Stimulated activated naive CD4-positive, alpha-beta T cell (primary cell): ENCODE measurements at places on chromosomes 1 and 21.

- DNase-seq, result no peak
These were observed 9.5 kb downstream of the PALMD start for GRCh38 chr1:99655376-99655775.

DNA sequence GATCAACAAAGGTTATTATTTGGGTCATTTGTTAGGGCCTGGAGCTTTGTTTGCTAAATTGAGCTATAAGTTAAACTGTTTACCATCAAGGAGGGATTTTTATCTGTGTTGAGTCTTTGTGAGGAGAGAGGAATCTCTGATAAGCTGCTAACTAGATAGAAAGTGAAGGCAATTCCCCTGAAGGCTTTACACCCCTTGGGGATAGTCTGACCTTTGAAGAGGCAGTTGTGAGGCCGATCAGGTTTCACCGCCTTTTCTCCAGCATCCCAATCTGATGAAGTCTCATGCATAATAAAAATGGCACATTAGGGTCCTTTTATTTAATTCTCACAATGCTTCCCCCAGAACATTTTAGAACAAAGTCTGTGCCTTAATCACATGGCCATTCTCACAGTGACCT lies 21.8 kb downstream of the C1orf21 start:
- no peak for DNase-seq

GRCh38 chr1:47207803-47208373 lies 18.1 kb upstream of the PDZK1IP1 start:
- DNase-seq, result no peak

DNA sequence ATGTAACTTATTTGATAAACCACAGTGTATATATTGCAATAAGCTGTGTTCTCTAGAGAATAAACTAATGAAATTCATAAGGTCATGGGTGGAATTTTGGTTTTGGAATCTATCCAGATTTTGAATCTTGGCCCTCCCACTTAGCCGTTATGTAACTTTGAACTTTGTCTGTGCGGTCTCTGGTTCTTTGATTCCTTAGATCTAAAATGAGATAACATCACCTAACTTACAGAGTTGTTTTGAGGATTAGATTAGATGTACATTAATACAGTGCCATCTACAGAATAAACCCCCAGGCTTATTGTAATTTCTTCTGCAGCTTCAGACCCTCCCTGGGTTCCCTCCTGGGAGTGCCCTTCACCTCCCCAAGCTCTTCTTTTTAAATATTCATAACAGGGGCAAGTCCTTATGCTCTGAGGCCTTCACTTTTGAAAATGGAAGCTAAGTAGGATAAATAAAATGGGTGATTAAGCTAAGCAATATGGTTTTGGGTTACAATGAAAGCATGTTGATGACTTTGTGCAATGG lies 124.3 kb downstream of the ATG4C start:
- DNase-seq, result peak; percentile 19

DNA sequence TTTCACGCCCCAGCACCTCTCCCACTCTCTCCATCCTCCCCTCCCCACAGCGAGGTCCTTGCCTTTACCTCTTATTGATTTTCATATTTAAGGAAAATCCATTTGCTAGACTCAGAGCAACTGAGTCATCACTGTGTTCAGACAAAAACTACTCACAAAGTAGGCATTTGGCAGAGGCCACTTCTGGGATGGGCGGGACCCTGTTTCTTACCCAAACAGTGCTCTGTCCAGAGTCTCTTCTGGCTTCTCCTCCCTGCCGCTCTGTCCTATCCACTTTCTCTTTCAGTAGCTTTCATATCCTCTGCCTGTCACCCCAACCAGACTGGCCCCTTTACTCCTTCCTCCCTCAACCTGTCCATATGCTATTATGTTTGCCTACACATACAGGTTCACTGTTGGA lies 2.4 kb upstream of the NAV1 start:
- DNase-seq, result no peak

DNA sequence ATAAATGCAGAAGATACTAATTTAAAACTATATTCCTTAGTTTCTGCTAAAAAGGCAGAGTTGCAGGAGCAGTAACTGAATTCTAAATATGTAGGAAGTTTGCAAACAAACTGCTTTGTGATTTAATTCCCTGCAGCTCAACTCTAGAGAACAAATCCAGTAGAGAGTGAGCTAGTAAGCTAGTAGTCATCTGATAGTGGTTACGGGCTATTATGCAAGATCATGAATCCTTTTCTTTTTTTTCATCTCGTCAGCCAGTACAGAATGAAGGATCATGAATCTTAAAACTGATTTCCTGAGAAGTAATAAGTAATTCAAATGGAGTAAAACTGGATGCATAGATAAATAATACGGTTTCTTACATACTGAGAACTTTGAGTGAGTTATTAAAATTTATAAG lies 3.3 kb downstream of the DPH5 start:
- DNase-seq, result no peak

- DNase-seq, result peak; percentile 6
These were observed 1.3 kb downstream of the ARL8A start for GRCh38 chr1:202143011-202143767.

- no peak for DNase-seq
These were observed 38.8 kb upstream of the ADORA3 start for GRCh38 chr1:111542187-111542586.

GRCh38 chr1:219174460-219175211 lies 958 bp downstream of the LYPLAL1 start:
- DNase-seq, result peak; percentile 6

DNA sequence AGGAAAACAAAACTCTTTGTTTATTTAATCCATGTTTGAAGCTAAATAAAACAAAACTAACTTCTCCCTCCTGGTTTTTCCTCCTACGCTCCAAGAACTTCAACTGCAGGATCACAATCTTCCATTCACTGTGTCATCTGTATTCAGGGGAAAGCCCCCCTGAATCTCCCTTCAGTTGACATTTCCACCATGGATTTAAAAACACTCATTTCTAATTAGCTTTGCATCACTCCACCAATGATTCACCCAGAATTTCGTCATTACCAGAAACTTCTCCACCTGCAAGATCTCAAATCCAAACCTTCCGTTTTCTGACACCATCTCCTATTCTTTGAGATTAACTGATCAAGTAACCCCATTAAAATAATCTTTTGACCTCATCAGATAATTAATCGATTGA lies 10.9 kb upstream of the RGS5 start:
- DNase-seq, result no peak

DNA sequence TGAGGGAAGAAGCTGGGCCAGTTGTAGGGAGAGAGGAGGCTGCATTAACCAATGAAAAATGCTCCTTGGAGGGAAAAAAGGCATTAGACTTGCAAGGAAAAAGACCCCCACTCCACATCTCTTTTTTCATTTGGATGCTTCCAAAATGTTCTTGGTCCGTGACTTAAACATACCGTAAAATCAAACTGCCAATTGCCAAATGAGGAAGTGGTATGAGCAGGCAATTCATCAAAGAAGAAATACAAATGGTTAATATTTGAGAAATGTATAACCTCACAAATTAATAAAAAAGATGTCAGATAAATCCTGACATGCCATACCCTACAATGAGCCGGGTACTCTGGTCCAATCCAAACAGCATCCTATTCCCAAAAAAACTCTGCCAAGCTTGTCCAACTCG lies 30.6 kb downstream of the KANK4 start:
- DNase-seq, result no peak

GRCh38 chr1:156119503-156120209 lies 5.1 kb downstream of the LMNA start:
- DNase-seq, result no peak

GRCh38 chr1:158180741-158181576 lies at the start of gene CD1D:
Gene CD1D (plus strand): TSS chr1:158180895. CDS start chr1:158181102, 207 bp downstream.
- DNase-seq, result no peak

DNA sequence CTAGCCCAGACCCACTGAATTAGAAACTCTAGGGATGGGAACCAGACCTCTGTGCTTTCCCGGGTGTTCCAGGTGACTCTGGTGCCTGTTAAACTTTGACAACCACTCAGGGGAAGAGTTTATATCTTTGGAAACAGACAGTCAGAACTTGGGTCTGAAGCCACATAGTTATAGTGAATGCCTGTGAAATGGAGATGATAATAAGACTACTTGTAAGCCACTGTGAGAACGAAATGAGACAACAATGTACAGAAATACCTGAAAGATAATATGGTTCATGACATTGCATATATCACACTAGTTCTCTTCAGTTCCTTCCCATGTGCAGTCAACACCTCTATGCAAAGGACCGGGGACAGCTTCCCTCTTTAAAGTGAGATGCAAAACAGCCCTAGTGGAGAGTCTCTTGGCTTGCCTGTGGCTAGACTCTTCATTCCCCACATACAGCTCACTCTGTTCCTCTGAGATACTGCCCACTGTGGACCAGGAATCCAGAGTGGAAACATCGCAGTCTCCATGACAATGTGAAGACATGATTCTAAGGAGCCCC lies 287.5 kb downstream of the ASTN1 start:
- no peak for DNase-seq

DNA sequence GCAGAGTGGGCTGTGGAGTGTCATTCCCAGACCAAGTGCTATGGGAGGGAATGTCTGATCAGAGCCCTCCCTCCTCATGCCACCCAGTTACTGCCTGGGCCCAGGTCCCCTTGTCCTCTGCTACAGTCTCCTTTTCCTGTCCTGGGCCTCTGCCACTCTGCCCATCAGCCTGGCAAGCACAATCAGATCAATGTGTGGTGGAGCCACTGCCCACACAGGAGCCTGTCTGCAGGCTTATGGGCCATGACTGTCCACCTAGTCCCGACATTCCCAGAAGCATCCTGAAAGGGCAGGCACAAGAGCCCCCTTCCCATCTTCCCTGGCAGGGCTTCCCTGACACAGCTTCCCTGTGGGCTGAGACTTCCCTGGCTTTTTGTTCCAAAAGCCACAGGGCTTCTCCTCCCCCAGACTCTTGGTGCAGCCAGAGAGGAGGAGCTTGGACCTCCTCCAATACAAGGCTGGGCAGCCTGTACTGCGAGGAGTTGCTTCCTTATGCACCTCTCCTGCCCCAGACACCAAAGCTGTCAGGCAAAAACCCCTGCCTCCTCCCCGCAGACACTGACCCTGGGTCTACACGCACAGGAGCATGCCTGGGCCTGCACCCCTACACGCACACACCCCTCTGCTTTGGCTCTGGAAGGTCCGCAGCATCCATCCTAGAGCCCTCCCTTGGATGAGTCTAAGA lies 29.2 kb upstream of the CNTN2 start:
- DNase-seq, result no peak

DNA sequence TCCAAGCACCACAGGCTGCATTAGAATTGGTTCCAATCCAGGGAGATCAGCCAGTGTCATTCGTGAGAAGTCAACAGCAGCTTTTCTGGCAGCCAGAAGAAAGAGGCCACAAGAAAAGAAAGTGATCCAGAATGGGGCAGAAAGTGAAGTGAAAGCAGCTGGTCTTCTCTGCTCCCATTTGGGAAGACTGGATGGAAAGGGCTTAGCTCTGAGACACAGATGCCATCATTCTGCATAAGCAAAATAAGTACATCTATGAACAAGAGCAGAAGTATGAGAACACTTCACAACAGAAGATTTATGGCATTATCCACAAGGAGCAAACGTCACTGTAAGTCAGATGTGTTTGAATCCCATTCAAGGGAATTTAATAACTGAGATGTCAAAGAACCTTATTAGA lies 326.5 kb upstream of the ESRRG start:
- no peak for DNase-seq

DNA sequence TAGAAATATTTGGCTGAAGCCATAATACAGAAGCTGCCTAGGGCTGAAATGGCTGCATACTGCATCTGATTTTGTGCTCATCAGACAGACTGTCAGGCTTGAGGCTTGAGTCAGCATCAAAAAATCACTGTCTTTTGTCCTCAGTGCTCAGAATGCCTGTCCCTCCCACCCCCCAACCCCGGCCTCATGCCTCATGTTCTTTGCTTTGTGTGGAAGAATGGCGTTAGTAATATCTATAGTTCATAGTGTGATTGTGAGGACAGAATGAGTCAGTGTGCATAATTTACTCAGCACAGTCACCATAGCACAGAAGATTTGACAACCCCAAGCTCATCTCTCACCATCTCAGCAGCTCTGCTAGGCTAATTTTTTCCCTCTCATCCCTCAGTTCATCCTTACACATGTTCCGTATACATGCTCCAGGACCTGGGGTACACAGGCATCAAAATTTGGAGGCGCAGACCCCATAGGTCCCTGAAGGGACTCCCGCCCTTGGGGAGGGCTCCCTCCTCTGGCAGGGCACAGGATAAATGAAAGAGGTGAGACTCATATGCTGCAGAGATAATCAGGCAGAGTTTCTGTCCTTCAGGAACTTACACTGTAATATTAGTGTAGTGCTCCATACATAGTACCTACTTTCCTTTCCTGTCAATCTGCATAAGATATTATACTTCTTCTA lies 159.1 kb upstream of the C8B start:
- DNase-seq, result no peak

- no peak for DNase-seq
These were observed 2.8 kb upstream of the HPCA start for GRCh38 chr1:32883338-32884031.

GRCh38 chr1:31878058-31878457 lies 60.1 kb downstream of the PTP4A2 start:
- no peak for DNase-seq

GRCh38 chr1:211896958-211897357 lies 66.4 kb upstream of the LPGAT1 start:
- no peak for DNase-seq

GRCh38 chr1:104745875-104746274 lies 996.2 kb downstream of the AMY1C start:
- no peak for DNase-seq

DNA sequence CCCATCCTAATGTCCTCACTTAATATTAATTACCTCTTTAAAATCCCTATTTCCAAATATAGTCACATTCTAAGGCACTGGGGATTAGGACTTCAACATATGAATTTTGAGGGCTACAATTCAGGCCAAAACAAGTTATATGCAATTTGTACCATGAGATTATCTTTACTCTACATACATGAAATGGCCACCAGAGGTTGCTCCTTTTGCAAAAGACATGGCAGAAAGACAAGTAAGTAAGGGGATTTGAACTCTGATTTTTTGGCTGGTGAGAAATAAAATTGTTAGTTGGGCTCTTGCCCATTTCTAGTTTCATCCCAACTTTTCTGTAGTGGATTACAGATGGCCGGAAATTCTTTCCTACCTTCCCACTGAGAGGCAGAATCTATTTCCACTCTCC lies 4.8 kb upstream of the ALG6 start:
- DNase-seq, result no peak

GRCh38 chr21:39048574-39048973 lies 134.7 kb downstream of the PSMG1 start:
- DNase-seq, result no peak

DNA sequence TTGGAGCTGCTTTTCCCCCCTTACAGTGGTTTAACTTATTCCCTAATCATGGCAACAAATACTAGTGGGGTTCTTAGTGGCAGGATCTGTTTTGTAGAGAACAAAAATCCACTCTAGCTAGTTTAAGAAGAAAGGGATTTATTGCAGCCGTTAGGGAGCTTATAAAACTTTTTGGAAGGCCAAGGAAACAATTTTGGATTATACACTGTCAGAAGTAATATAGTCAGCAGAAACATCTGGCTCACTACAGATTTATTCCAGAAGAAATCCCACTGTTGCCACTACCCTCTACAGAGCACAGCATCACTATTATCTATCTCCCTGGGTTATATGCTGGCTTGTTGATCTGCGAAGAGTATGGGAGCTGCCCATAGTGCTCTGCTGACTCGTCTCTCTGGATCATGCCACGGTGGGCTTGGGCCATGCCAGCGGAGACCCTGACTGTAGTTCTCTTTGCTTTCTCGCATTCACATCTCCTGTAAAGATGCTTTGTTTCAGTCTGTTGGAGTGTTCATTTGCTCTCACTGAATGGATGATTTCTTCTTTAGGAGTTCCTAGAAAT lies 107.5 kb downstream of the ODF2L start:
- DNase-seq, result no peak
